Activated T-cell treated with anti-CD3 and anti-CD28 coated beads, Interleukin-2, amount 50 U/mL, for 72 hours (primary cell): ENCODE measurements at places on chromosomes 12 and 14. TPM values are rescaled to one million over a fixed set of nuclear protein-coding genes. Genes with fewer than 3 reads are reported as not detected.

DNA sequence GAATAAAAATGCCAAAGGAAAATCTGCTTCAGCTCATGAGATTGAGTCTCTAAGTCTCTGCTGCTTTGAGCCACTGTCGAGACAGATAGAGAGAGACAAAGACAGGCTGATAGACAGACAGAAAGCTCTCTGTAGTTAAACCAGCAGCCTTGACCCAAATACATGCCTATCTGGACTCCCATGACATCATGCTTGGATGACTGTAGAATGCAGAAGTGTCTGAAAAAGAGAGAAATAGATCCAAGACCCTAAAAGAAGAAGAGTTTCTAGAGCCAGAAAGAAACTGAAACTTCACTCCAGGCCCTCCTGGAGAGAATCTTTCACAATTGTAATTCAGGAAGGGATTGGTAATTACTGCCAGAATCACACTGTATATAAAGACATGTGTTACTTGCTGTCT, 122.6 kb upstream of the PLXNC1 start:
- H3K27ac ChIP-seq: no peak overlapping the region
- H3K36me3 ChIP-seq: peaks cover 12% of the 10 kb centered on the region
- H3K4me3 ChIP-seq: no peak overlapping the region
- no peaks in the 10 kb centered on the region for H3K27me3 ChIP-seq

DNA sequence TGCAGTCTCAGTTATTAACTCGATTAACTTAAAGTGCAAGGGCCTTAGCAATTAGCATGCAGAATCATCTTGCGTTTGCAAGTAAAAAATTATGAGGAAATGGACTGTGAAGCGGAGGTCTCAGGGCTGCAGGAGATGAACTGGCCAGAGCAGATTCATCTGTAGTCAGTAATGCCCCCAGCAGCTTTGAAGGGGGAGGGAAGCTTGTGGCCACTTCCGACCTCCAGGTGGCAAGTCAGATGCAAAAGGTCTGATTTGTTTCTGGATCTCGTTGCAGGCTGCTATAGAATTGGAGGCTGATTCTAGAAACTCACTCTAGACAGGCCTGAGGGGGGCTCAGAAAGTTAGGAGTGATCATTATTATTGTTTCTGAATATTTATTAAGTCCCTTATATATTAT, 107.4 kb upstream of the RGS6 start:
- no peaks in the 10 kb centered on the region for H3K4me1 ChIP-seq
- H3K27ac ChIP-seq: no peak overlapping the region
- peaks cover 17% of the 10 kb centered on the region for H3K27me3 ChIP-seq
- DNase-seq: no peak

DNA sequence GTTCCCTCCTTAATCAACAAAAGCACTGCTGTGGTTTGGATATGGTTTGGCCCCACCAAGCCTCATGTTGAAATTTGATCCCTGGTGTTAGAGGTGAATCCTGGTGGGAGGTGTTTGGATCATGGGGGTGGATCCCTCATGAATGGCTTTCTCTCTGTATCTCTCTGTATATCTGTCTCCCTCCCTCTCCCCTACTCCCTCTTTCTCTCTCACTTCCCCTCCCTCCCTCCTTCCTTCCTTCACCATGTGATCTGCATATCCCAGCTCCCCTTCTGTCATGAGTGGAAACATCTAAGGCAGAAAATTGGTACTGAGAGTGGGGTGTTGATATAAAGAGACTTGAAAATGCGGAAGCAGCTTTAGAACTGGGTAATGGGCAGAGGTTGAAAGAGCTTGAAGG, 5.2 kb downstream of the GSKIP start:
- no peak for DNase-seq
- peaks cover 27% of the 10 kb centered on the region for H3K4me1 ChIP-seq
- H3K27ac ChIP-seq: no peak overlapping the region
- peaks cover 1% of the 10 kb centered on the region for H3K36me3 ChIP-seq
- no peaks in the 10 kb centered on the region for H3K27me3 ChIP-seq

DNA sequence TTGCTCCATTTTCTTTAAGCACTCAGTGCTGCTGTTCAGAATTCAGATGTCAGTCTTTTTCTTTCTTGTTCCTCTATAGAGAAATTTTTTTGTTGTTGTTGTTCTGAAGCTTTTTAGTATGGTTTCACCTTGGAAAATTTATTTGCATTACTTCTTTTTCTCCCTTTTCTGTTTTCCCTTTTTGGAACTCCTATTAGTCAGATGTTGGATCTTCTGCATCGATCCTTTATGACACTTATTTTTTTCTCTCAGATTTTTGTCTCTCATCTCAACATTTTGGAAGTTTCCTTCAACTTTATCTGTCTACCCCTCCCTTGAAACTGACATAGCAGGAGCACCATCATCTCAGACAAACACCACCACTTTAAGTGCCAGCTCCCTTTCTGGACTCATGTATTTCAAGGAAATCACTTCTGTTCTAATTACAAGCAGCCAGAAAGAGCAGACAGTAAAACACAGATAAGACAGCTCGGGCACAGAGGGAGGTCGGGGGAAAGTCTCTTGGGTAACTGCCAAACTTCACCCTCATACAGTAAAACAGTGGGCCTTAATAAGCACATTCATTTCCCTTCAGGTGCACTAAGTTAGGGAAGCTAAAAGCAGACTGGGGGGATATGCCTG, 222.7 kb upstream of the PLXNC1 start:
- H3K4me3 ChIP-seq: no peak overlapping the region
- DNase-seq: no peak
- no peaks in the 10 kb centered on the region for H3K36me3 ChIP-seq
- H3K27ac ChIP-seq: no peak overlapping the region

ALX1 gene
- not detected for total RNA-seq

CKAP4 gene
- total RNA-seq: 14.2 TPM

GRCh38 chr12:21913823-21914222, 27.4 kb downstream of the ABCC9 start:
- H3K27ac ChIP-seq: no peak overlapping the region
- H3K4me3 ChIP-seq: no peak overlapping the region
- H3K4me1 ChIP-seq: no peaks in the 10 kb centered on the region
- DNase-seq: no peak

GRCh38 chr12:105279460-105280056, 43.6 kb upstream of the APPL2 start:
- H3K4me1 ChIP-seq: no peaks in the 10 kb centered on the region
- DNase-seq: peak; percentile 34
- H3K36me3 ChIP-seq: no peaks in the 10 kb centered on the region
- H3K27ac ChIP-seq: no peak overlapping the region

DNA sequence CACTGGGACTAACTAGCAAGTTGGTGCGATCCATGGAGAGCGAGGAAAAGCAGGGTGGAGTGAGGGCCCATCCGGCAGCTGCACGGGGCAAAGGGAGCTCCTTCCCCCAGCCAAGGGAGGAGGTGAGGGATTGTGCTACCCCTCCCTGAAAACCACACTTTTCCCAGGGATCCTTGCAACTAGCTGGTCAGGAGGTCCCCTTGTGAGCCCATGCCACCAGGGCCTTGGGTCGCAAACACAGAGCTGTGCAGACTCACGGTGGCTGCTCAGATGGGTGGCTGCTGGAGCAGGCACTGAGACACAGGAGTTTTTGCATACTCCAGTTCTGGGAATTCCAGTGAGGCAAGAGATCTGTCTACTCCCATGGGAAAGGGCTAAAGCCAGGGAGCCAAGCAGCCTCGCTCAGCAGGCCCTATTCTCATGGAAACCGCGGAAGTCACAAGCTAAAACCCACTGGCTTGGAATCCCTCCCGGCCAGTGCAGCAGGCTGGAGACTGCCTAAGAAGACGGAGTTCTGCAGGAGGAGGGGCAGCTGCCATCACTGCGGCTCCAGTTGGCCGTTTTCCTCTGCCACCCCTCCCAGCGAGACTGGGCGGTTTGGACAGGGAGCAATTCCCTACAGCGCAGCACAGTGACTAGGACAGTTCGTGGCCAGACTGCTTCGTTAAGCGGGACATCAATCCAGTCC, 10.9 kb upstream of the ZNF705A start:
- H3K36me3 ChIP-seq: peaks cover 2% of the 10 kb centered on the region
- H3K27me3 ChIP-seq: no peaks in the 10 kb centered on the region
- H3K27ac ChIP-seq: no peak overlapping the region
- H3K4me3 ChIP-seq: no peak overlapping the region
- no peaks in the 10 kb centered on the region for H3K4me1 ChIP-seq
- no peak for DNase-seq

RAPGEF3 gene
- 0.62 TPM for total RNA-seq

DNA sequence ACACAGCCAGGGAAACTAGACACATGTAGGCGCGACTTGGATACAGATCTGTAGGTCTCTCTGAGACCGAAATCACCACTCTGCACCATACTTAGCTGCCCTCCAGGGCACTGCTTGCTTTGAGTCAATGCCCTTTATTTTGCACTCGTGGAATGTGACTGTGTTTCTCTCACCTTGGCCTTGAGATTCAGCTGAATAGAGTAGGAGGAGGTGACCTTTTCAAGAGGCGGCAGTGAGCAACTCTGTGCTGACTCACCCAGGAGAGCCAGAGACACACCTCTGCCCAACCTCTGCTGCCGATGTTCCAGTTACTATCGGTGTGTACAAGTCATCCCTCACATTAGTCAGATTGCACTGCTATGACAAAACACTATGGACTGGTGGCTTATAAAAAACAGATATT, 583.4 kb downstream of the VRK1 start:
- peaks cover 55% of the 10 kb centered on the region for H3K4me1 ChIP-seq
- peaks cover 5% of the 10 kb centered on the region for H3K36me3 ChIP-seq
- peak overlapping the region; percentile 64 for H3K4me3 ChIP-seq
- H3K27me3 ChIP-seq: no peaks in the 10 kb centered on the region
- peak overlapping the region; percentile 85 for H3K27ac ChIP-seq

DNA sequence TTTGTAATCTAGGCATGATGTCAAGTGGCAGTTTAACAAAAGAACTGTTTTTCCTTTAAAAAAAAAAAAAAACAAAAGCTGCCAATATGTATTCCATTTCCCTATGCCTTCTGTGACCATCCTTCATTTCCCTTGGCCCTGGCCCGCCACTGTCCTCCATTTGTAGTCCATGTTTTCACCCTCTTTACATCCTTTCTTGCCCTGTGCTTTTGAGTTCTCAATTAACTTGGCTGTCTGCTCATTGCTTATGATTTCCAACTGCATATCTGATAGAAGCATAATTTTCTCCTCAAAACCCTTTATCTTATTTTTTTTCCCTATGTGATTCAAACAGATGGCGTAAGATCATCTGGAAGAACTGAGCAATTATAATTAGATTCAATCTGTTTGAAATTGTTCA, 297.5 kb downstream of the NAV3 start:
- no peaks in the 10 kb centered on the region for H3K27me3 ChIP-seq
- H3K4me1 ChIP-seq: no peaks in the 10 kb centered on the region
- H3K4me3 ChIP-seq: no peak overlapping the region

DNA sequence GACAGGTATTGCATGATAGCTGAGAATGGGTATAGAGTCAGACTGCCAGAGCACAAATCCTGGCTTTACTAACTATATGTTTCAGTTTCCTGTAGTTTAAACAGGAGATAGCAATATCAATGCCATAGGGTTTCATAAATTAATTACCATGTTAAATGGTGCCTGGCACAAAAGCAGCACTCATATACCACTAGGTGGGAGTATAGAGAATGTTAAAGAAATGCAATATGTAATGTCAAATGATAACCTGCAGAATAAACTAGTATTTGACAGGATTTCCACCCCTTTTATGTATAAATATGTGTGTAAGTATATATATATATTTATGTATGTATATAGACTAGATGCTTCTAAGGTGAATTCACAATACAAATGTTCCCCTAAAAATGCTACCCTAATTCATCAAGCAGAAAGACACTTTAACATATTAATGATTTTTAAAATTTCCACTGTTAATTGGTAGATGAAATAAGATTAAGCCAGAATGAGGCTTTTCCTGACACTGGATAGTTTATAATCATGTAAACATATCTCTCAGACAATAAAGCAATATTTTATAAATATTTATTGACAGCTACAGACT, 8.6 kb downstream of the WDR89 start:
- no peak overlapping the region for H3K27ac ChIP-seq
- no peak for DNase-seq
- H3K4me3 ChIP-seq: no peak overlapping the region
- H3K27me3 ChIP-seq: no peaks in the 10 kb centered on the region
- H3K4me1 ChIP-seq: peaks cover 40% of the 10 kb centered on the region

KLHDC1 gene
- 5.1 TPM for total RNA-seq

GRCh38 chr12:5650281-5650680, 218.4 kb downstream of the NTF3 start:
- no peak overlapping the region for H3K4me3 ChIP-seq
- no peaks in the 10 kb centered on the region for H3K36me3 ChIP-seq
- no peak overlapping the region for H3K27ac ChIP-seq
- DNase-seq: no peak
- H3K4me1 ChIP-seq: no peaks in the 10 kb centered on the region

DNA sequence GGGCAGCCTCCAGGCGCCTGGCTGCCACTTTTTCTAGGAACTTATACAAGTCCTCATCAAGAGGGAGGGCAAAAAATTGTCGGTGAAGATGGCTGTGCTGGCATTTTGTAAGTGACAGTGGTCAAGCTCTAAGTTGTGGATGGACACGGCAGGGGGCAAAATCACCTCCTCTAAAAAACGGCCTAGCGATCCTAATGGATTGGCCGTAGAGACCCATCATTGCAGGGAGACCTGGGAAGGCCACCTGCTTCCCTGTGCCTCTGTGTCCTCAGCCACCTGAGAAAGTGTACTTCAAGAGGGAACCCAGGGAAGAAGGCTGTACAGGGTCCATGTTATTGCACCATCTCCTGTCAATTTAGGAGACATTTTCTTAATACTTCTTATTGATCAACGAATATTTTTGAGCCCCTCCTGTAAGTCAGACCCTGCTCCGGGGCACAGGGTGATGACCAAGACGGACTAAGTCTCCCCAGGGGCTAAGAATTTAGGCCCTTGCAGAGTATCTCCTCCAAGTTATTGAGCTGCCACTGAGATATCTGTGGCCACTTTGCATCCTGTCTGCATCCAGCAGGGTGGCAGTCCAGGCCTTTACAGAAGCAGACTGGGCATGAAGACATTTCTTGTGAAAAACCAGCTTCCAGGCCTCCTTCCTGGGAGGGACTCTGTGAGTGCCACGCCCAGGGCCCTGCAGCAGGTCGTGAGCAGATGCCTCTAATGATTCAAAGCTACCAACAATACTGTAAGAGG, 40.5 kb downstream of the PSMA6 start:
- no peaks in the 10 kb centered on the region for H3K27me3 ChIP-seq
- peak overlapping the region; percentile 95 for H3K27ac ChIP-seq
